ENCODE measurements at places on chromosomes 7 and 10.
A peak's percentile ranks its signal among the peaks of the same experiment; 100 is the strongest.

GRCh38 chr10:93363891-93364648 is 118.1 kb downstream of the MYOF start:
- no peak for DNase-seq

DNA sequence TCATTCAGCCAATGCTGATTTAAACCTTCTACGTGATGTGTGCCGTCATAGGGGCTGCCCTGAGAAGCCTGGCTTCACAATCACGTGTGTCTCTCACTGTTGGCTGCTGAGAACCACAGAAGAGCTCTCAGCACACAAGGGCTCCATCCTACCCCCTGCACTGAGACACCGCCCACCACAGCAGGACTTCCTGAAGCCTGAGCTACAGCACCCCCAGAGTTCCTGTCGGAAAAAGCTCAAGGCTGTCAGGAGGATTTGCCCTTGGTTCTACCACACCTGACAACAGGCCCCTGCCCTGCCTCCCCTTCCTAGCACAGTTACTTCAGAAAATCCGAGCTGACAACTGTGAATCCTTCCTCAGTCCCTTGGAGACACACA is 191.9 kb downstream of the MAD1L1 start:
- no peak for DNase-seq

DNA sequence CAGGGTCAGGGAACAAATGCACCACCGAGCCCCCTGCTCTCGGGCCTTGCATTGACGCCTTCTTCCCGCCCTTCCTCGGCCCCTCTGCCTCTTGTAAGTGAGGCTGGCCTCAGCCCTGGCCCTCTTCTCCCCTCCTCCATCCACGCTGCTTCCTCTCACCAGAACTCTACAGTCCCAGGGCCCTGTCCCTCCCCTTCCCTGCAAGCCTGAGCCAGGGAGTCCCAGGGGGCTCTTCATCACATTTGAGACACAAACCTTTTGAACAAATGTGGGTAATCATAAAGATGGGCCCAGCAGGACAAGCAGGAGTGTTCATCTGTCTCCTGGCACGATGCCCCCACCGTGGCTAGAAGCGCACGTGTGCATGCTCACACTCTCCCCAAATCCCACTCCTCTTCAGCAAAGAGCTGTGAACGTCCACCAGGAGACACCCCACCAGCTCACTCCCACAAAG is 57.7 kb downstream of the SLIT1 start:
- no peak for DNase-seq

- DNase-seq, result no peak
These were observed 961.8 kb upstream of the LRRN3 start for GRCh38 chr7:110129159-110129558.

DNA sequence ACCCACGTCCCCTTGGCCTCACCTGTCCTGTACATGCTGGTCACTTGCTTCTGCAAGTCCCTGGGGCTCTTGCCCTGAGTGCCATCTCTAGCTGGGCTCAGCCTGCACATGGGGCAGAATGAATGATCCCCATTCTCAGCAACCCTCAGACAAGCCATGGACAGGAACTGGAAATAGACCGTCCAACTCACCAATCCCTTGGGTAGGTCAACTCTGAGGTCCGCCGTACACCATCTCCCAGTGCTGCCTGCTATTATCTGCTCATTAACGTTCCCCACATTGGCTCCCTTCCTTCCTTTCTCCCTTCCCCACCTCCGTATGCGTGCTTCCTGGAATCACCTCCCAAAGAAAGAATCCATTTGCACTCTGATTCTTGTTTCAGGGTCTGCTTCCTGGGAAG is 335.0 kb downstream of the SFMBT2 start:
- no peak for DNase-seq

- DNase-seq, result peak; percentile 36
These were observed 550.6 kb downstream of the GLRX3 start for GRCh38 chr10:130686689-130687300.

DNA sequence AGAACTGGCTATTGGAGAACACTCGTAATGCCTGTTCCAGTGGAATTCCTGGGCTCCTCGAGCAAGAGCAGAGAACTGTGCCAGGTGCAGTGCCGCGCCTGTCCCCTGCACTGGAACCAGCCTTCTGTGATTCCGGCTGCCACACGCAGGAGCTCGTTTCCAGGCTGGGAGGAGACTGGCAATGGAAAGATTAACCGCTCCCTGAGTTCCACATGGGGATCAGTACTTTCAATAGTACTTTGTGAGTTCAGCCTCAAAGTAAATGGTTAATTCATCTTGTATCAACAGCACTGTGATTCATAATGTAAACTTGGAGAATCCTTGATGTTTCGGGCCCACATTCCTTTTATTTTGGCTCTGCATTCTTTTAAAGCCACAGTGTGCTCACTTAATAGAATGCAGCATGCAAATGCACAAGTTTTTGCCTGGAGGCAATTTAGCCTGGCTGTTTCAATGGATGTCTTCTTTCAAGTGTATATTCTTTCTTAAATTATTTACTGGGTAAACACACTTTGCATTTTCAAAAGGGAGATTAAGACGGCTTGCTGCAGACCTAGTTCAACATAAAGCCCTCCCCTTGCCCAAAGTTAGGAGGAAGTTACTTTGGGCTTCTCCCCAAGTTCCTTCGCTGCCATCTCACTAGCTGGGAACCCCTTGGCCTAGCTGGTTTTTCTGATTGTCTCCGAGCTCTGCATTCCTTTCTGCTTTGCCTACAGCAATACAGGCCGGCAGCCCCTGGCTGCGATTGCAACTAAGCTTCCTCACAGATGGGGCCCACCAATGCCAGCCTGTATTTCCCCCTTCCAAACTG is 138.1 kb upstream of the TCF7L2 start:
- peak; percentile 91 for DNase-seq

DNA sequence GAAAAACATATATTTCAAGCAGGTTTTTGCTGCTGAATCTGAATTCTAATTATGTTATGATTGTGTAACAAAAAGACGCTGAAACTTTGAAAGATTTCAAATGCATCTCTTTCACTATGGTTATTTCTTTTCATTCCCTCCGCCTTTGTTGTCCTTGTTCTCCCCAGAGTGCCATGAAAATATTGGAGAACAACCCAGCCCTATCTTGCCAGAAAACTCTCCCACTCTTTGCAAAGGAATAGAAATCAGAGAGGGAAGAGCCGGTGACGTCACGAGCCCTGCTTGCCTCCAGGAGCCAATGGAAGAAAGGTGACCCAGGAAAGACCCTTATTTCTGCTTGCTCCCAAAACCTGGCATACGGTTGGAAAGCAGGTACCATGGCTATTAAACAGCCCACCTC is 3.4 kb downstream of the GFRA1 start:
- DNase-seq, result peak; percentile 15

GRCh38 chr7:24498439-24498838 is 74.8 kb upstream of the PALS2 start:
- DNase-seq, result no peak

- no peak for DNase-seq
These were observed 81.3 kb upstream of the DKK1 start for GRCh38 chr10:52232561-52233350.
